ENCODE measurements at places on chromosomes 16 and 17.

GRCh38 chr17:81685108-81685507, 1.3 kb downstream of the HGS start:
- DNase-seq, result no peak

GRCh38 chr16:49081554-49081953, 200.1 kb downstream of the CBLN1 start:
- no peak for DNase-seq

DNA sequence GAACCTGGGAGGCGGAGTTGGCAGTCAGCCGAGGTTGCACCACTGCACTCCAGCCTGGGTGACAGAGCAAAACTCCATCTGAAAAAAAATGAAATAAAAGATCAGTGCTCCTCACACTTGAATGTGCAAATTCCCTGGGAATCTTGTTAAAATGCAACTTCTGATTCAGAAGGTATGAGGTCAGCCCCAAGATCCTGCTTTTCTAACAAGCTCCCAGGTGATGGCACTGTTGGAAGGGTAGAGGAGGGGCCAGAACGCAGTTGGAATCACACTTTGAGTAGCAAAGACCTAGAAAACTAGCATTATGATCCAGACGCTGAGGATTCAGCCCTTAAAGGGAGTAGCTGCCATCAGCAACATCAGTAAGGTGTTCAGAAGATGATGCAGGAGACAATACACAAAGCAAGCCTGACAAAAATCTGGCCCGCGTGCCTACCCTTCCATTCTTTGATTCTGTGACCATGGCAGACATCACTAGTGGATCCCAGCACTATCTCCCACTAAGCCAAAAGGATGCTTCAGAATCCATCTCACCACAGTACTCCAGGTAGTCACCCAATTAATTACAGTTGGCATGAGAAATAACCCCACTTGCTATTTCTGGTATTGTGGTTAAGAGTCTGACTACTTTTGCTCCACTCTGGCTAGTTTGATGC, 33.1 kb upstream of the MEIOC start:
- no peak for DNase-seq

DNA sequence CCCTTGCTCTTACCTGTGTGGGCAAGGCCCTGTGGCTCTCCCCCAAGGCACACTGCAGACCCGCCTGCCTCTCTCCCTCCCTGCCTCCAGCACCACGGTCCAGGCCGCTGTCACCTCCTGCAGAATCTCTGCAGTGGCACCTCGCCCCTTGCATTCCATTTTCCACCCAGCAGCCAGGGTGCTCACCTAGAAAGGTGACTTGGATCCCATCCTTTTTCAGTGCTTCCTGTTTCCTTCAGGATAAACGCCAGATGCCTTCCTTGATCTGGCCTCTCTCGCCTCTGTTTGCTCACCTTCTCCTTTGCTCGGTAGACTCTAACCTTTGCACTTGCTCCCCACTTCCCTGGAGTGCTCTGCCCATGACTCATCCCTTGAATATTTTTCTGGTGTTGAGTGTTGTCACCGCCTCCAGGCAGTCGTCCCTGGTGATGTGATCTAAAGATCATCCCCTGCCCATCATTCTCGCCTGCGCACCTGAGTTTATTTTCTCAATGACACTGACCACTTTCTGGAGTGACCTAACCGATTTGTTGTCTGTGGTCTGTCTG, 79.2 kb upstream of the LGALS9 start:
- DNase-seq, result no peak

DNA sequence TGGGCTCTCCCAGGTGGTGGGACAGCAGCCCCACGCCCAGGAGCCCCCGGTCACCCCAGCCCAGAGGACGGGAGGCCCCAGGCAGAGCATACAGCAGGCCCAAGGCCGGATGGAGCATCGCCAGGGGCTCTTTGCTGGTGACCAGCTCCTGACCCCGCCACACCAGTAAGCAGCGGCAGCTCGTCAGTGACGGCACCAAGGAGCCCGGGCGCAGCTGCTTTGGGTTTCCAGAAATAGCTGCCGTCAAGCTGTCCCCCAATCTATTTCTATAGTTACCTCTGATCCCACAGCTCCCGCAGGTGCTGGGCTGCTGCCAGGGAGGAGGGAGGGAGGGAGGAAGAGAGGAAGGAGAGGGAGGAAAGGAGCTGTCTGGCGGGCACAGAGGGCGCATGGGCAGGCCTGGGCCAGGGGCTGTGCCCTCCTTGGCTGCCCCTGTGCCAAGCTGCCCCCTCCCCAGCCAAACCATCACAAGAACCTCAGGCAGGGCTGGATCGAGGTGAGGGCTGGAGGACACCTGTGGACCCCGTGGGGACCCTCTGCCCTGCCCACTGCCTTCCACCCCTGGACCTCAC, 10.8 kb upstream of the RASD1 start:
- DNase-seq, result no peak

GRCh38 chr17:58328195-58329034, at the start of gene TSPOAP1:
TSS of gene TSPOAP1 (minus strand) at chr17:58328795. CDS start at chr17:58327920, 875 bp downstream.
- DNase-seq, result peak; percentile 47

DNA sequence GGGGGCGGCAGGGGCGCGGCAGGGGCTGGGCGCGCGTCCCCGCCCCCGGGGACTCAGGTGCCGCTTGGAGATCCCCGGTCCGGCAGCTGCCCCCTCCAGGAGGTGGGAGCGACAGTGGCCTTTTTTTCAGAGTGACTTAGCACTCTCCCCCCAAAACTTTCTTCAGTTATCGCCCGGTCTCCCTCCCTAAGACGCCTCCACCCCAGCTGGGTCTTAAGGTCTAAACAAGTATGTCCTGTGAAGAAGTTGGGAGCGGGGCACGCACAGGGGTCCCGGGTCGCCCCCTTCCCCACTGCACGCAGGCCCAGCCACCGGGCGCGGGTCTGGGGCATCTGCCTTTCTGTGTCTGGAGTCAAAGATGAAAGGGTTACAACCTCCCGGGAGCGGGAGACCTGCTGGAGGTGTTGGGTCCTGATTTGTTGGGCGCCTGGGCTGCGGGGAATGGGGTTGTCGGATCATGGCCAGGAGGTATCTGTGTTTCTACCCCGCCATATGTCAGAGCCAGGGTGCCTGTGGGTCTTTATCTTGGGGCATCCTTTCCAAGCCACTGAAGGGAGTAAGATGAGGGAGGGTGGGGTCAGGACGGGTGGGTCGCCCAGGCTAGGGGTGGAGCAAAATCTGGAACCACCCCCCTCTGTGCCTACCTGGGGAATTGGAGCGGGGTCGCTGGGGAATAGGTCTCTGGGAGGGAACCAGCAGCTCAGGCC, 757 bp downstream of the FMNL1 start:
- no peak for DNase-seq

- DNase-seq, result no peak
Measured at GRCh38 chr17:17860766-17861107, 24.0 kb upstream of the SREBF1 start.

DNA sequence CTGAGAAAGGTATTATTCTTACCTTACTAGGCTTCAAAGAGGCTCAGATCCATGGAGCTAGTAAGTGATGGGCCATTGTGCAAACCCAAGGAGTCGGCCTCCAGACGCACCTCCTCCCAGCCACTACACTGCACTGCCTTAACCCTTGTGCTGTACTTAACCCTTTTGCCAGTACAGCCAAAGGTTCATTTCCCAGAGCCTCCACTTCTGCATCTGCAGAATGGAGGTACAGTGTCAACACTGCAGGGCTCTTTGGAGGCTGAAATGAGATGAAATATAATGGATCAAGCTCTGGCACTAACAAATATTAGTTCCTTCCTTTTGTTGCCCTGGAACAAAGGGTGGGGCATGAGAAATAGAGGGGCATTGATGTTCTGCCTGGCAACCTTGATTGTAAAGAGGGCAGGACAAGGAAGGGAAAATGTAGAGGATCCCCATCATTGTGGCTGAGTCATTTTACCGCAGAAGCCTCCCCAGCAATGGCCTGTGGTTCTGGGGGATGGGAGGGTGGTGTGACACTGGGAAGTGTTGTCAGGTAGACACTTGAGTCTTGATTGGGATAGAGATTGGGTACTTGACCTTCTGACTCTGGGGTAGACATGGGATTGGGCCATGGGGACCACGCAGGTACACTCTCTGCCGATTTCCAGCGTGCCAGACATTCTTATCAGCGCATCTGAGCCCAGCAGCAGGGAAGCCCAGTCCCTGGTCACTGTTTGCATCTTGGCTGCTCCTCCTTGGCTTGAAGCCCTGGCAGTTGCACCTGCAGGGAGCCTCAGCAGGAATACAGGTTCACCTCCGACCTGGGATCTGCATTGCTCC, 84.0 kb downstream of the MSI2 start:
- DNase-seq, result no peak

DNA sequence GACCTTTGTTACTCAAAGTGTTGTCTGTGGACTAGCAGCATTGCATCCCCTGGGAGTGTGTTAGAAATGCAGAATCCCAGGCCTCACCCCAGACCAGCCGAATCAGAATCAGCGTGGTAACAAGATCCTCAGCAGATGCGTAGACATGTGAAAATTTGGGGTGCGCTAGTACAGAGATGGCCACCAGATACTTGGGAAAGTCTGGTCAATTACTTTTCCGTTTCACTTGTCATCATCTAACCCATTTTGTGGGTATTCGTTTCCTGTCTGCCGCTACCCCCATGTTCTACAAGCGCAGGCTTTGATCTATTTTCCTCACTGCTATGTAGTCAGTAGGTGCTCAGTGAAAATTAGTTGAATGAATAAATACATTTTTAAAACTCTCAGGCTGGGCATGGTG, 33.1 kb upstream of the HERPUD1 start:
- no peak for DNase-seq

GRCh38 chr17:19375732-19376131, 2.6 kb upstream of the MAPK7 start:
- no peak for DNase-seq

GRCh38 chr16:23692190-23692837, 13.6 kb downstream of the PLK1 start:
- no peak for DNase-seq

GRCh38 chr17:61214753-61215152, 184.9 kb upstream of the TBX2 start:
- DNase-seq, result no peak

- DNase-seq, result no peak
Measured at GRCh38 chr16:64545768-64546167, 576.1 kb downstream of the CDH11 start.

- DNase-seq, result no peak
Measured at GRCh38 chr17:50288306-50288705, 14.0 kb downstream of the TMEM92 start.

DNA sequence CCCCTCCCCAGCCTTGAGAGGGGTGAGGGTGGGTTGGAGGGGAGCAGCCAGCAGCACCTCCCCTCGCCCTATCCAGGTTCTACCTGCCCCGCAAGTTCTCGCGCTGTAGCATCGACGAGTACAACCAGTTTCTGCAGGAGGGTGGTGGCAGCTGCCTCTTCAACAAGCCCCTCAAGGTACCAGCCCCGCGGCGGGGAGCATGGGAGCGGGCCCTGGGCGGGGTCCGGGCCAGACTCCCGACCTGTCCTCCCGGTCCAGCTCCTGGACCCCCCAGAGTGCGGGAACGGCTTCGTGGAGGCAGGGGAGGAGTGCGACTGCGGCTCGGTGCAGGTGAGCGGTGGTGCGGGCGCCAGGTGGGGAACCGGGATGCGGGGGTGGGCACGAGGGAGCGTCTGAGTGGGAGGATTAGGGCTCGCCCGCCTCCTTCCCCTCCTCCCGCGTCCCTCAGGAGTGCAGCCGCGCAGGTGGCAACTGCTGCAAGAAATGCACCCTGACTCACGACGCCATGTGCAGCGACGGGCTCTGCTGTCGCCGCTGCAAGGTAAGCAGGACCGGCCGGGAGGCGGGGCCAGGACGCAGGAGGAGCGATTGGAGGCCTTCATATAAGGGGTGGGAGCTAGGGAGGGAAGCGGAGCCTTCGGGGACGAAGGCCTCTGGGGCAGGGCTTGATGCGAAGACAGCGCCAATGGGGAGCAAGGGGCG, 16.5 kb downstream of the ADAM11 start:
- peak; percentile 91 for DNase-seq

GRCh38 chr17:63676584-63676983, 23.3 kb downstream of the LIMD2 start:
- DNase-seq, result no peak

DNA sequence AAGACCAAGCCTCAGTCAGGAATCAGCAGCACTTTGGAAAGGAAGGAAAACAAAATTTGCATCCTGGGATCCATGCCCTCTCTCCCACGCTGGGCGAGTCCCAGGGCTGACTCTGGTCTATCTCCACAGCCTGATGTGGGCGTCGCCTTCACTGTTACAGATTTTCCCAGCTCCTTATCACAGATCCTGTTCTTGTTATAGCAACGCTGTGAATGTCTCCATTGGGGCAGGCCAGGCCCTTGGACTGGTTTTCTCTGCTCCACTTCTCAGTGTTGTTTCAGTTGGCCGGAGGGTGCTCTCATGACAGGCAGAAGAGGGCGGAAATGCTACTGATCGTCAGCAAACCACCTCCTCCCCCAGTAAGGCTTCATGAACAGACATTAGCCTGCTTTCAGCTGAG, 127.9 kb upstream of the CDH11 start:
- peak; percentile 4 for DNase-seq

Measured in right kidney (tissue), 9 donors.